ENCODE measurements at places on chromosomes 6 and 20.

DNA sequence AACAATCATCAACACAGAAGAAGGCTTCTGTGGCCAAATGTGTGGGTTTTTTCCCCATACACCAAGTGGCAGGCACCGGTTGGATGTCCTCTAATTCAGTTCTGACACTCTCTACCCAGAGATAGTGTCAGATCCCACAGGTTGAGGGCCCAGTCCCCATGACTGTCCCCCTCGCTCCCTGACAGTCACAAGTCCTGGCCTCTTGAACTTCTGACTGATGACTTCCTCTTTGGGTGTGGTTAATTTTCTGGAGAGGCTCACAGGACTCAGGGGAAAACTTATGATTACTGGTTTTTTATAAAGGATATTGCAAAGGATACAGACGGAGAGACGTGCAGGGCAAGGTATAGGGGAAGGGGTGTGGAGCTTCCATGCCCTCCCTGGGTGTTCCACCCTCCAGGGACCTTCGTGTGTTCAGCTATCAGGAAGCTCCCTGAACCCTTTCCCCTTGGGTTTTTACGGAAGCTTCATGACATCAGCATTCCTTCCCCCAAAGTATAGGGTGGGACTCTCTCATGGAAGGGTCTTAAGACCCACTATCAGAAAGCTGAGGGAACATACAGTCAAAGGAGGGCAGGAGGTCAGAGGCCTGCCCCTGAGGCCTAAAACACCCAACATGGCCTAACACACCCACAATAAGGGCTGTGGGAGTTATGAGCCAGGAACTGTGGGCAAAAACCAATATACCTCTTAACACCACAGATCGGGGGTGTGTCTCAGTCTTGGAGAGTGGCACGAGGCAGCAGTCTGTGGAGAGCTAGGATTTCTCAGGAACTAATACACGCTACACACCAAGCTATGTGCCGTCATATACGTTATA lies 33.3 kb downstream of the FARS2 start:
- no peak for DNase-seq

GRCh38 chr6:29850011-29850553 lies 22.5 kb downstream of the HLA-G start:
- DNase-seq: no peak

DNA sequence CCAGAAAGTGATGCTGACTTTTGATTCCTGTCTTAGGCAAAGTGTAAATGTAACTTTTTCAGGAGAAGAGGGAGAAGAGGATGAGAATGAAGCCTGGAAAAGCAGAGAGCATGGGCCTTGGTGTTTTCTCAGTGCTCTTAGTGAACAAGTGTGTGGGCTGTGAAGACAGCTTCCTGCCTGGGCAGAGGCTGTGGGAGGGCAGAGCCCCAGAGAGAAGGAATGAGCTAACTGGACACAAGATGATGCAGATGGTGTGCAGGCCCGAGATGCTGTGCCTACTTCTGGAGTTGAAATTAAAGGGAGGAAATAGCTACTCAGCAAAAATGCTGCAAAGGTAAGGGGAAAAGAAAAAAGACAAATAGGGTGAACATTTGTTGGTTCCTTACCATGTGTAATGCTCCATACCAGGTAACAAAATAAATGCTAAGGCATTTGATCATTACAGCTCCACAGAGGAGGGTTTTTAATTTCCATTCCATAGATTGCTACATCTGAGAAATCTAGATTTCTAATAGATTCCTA lies 87.0 kb upstream of the CEP162 start:
- no peak for DNase-seq

- DNase-seq: no peak
Observed at GRCh38 chr20:61487346-61487996, 235.4 kb downstream of the CDH4 start.

DNA sequence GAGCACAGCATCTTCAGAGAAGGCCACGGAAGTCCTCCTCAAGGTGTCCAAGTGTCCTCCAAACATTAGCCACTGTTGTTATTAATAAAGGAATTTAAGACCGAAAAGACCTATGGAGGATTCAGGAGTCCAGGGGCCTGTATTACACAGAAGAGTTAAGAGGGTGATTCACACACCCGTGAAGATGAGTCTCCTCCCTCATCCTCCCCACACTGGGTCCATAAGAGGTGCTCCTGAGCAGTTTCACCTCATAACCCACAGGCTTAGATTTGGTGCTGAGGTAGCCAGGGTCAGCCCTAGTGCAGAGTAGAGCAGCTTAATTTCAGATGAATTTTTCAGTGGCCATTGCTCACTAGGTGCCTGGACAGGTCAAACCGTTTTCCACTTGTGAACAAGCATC lies 65.3 kb downstream of the PRR18 start:
- no peak for DNase-seq

- no peak for DNase-seq
Observed at GRCh38 chr6:90347411-90347851, 50.8 kb upstream of the BACH2 start.

- DNase-seq: no peak
Observed at GRCh38 chr20:45365444-45365970, 2.6 kb downstream of the SYS1 start.

DNA sequence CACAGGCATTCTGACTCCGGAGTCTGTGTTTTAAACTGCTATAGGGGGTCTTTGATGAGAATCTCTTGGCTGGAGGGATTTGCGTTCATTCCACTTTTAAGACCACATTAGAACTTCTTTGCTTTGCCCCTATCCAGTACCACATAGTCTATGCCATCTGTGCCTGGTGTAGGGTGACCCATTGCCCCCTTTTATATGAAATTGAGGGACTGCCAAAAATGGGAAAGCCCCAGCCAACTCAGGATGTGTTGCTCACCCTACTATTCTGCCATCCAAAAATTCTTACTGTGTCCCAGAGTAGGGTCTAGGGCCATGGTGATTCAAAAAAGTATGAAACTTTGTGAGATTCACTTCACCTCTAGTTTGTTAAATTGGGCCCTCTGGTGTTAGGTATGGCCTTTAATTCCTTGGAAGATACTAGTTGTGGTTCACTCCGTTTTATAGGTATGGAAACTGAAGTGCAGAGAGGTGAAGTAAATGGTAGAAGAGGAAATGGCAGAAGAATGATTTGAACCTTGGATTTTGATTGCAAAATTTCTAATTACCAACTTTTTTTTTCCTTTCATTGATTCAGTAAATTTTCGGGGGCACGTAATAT lies 1.4 kb downstream of the PFDN4 start:
- no peak for DNase-seq

- DNase-seq: no peak
Observed at GRCh38 chr6:53608396-53608795, 57.2 kb downstream of the KLHL31 start.

DNA sequence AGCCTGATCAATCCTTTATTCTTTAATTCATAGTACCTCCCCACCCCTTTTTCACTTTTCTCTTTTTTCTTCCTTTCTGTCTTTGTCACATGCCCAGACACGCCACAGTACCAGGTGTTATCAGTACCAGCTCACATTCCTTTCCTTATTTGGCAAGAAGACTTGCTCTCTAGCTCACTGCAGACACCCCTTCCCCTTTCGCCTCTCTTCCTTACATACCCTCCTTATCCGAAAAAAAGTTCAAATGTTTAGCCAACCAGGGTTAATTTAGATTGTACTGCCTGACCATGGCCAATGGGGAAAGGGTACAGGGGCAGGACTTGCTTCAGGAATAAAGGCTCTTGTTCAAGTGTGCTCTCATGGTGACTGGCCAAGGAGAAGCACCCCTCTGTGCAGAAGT lies 9.3 kb upstream of the SIRPB2 start:
- DNase-seq: no peak

DNA sequence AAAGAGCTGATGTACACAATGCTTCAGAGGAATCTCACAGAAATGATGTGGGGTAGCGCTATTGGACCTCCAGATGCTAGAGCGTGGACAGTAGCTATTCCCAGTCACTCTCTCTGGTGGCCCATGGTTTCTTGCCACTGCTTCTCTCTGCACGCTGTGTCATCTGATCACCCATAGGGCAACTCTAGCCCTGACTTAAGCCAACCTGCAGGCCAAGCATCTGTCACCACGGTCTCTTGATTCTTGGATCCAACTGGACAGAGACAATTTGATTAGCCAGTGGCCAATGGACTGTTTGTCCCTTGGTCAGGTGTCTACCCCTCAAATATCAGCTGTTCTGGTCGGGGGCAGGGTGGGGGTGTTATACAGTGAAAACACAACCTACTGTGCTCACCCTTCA lies 42.4 kb upstream of the TRAF3IP2 start:
- no peak for DNase-seq

DNA sequence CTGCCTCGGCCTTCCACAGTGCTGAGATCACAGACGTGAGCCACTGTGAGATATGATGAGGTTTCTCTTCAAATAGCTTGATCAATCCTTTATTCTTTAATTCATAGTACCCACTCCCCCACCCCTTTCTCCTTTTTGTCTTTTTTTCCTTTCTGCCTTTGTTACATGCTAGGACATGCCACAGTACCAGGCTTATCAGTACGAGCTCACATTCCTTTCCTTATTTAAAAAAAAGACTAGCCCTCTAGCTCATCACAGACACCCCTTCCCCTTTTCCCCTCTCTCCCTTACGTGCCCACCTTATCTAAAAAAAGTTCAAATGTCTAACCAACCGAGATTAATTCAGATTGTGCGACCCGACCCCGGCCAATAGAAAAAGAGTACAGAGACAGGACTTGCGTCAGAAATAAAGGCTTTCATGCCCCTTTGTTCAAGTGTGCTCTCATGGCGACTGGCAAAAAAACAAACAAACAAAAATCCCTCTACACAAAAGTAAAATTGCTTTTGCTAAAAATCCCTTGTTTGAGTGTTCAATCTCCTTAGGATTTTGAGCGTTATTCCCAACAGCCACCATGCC lies 49.2 kb downstream of the MRAP2 start:
- no peak for DNase-seq

- no peak for DNase-seq
Observed at GRCh38 chr6:106751501-106752252, 122.3 kb downstream of the QRSL1 start.

- no peak for DNase-seq
Observed at GRCh38 chr6:15642276-15642675, 20.6 kb downstream of the DTNBP1 start.

DNA sequence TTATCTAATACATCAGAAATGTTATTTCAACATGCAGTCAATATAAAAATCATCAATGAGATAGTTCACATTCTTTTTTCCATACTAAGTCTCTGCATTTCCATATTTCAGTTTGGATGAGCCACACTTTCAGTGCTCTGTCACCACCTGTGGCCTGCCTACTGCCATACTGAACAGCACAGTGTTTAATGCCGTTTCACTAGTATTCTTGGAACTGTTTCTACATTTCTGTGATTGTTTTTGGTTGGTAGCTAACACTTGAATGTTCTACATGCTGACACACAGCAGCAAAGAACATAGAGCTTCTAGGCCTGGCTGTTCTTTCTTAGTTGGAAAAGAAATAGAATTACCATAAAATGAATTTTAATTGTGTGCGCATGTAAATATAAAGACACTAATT lies 61.4 kb upstream of the KIF25 start:
- no peak for DNase-seq

DNA sequence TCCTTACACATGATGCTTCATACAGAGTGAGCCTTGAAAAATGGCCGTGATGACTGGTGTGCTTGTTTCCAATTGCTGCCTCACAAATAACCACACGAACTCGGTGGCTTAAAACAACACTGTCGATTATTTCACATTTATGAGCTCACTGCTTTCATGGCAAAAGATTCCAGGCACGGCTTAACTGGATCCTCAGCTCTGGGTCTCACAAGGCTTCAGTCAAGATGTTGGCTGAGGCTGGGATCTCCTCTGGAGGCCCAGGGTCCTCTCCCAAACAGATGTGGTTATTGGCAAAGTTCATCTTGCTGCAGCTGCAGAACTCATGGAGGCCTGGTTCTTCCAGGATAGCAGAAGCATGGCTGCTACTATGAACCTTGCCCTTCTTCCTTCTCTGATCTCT lies 144.6 kb downstream of the TFAP2C start:
- no peak for DNase-seq

DNA sequence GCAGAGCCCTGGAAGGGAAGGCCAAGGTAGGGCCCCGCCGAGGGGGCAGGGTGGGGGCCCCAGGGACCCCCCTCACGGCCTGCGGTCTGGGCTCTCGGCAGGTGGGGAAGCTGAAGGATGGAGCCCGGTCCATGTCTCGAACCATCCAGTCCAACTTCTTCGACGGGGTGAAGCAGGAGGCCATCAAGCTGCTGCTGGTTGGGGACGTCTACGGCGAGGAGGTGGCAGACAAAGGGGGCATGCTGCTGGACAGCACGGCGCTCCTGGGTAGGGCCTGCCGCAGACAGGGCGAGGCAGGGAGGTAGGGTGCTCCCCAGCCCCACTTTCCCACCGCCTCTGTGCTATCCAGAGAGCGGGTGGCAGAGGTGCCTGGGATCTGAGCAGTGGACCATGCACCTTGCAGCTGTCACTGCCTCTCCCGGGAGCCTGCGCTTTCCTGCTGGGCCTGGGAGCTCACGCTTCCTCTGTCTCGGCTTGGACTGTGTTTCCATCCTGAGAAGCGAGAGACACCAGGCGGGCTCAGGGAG lies 83.1 kb downstream of the SYNJ2 start:
- no peak for DNase-seq

GRCh38 chr20:58941471-58941870 lies 39.6 kb upstream of the NELFCD start:
- no peak for DNase-seq

GRCh38 chr6:18279422-18279821 lies 15.1 kb upstream of the DEK start:
- no peak for DNase-seq

GRCh38 chr20:51614687-51615086 lies 72.2 kb upstream of the NFATC2 start:
- no peak for DNase-seq

- DNase-seq: no peak
Observed at GRCh38 chr6:21587179-21587960, 6.2 kb upstream of the SOX4 start.

GRCh38 chr6:162963861-162964260 lies 236.1 kb downstream of the PACRG start:
- no peak for DNase-seq

GRCh38 chr6:142702501-142703460 lies 242.2 kb downstream of the HIVEP2 start:
- DNase-seq: no peak

DNA sequence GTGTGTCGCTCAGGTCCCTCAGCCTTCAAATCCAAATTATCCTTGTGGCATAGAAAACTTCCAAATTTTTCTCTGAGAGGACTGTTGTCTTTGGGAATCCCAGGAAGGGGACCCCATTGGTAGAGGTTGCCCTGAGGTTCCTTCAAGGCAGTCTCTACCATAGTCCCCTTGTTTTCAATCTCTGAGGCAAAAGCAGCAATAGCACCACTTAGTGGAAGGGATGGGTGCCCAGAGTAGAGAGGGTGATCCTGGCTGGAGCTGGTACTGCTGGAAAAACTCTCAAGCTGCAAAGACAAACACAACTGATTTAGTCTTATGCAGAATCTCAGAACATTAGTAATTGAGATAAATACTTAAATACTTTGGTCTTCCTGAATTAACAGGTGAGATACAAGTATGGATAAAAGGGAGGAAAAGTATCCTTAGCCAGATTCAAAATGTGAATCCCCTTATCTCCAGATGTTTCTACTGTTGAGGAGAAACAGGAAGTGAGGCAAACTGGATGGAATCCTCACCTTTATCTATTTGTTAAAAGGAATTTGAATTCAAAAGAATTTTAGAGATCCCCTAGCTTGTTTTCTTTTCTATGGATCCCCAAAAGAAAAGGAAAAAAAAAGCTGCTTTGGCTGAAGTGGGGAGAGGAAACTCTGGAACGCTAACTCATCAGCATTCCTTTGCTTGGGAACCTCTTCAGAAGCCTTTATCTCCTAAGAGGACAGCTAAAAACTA lies 13.4 kb downstream of the ZNF318 start:
- no peak for DNase-seq

GRCh38 chr20:37190354-37191112 lies 11.2 kb upstream of the MROH8 start:
- DNase-seq: peak; percentile 7

GRCh38 chr6:138608896-138609295 lies 109.6 kb upstream of the NHSL1 start:
- no peak for DNase-seq

All from CD4-positive, alpha-beta T cell treated with Interleukin-4 for 4 hours (primary cell).